ENCODE measurements at places on chromosomes 6 and 20.

- no peak for DNase-seq
Observed at GRCh38 chr6:155212616-155213380, 51.0 kb upstream of the CLDN20 start.

GRCh38 chr20:49982346-49983122 lies at the start of gene SNAI1:
TSS of gene SNAI1 (plus strand) at chr20:49982980. CDS start at chr20:49983060, 80 bp downstream.
- DNase-seq = peak; percentile 77

DNA sequence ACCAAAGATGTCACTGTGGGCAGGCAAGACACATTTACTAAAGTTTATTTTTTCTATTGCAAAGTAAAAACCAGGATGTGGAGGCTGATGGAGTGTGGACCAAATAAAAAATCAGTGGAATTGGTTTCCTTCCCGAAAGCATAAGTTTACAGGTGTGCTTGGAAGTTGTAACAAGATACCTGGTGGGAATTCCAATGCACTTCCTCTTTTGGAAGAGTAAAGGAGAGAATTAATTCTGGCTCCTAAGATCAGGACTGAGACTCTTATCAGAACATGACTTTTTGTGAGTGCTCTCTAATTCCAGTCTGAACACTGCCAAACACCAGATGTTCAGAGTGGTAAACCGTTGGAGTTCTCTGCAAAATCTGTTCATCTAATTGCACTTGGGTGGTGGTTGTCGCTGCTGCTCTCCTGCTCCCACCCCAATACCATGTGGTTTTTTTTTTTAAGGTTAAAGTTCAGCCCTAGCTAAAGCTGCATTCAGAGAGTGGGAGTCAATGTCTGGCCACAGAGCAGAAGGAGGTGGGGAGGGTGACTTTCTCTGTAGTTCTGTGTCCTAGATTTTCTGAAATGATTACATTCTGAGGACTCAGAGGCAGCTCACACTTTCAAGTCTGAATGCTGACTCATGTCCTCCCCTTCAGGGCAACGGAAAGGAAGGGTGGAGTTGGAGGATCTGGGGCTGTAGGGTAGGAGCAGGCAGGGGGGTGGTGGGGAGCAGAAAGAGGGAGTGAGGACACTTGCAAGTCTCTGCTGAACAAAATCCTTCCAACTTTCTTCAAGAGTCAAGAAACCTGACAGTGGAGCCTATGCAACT lies 275.8 kb upstream of the PRDM1 start:
- peak; percentile 22 for DNase-seq

GRCh38 chr6:5116243-5116991 lies 31.3 kb downstream of the PPP1R3G start:
- no peak for DNase-seq

DNA sequence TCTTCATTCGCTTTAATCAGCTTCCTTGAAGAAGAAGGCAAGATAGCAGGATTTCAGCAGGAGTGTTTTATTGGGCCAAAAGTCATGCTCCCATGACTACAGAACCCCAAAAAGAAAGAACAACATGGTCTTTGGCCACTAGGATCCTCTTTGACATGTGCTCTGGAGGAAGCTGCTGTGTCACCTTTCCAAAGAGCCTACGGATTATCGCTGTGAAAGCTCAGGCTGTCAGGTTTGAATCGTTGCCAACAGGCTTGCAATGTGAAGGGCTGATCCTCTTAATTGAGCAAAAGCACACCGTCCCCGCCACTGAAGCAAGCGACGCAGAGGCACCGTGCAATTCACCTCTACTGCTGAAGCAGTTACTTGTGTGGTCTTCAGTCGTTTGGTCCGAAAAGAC lies 29.0 kb downstream of the MYLIP start:
- DNase-seq = no peak
